ENCODE measurements at places on chromosomes 3 and 15.
A peak's percentile ranks its signal among the peaks of the same experiment; 100 is the strongest.

- no peak for DNase-seq
These were observed 1.5 kb downstream of the ZBED2 start for GRCh38 chr3:111593666-111594065.

DNA sequence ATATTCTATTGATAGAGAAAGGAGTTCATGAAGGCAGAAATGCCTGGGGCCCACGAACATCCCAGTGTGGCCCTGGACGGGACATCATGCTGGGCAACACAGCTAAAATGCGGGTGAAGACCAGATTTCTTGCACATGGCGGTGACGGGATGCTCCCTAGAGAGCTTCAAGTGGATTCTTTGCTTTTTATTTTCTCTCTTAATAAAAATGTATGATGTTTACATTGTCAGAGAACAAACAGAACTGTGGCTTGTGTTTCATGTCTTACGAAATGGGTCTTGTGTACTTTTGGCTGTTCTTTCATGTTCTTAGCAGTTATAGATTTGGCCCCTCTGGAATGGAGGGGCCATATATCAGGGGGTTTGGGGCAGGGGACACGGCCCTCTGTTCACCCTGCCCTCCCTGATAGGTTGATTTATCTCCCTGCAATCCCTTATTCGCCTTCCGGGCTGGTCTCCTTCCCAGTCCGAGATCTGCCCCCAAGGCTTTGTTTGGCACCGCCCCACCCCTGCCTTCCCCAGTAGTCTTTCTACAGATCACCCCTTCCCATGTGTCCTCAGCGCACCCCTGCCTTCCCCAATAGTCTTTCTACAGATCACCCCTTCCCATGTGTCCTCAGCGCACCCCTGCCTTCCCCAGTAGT, 68.7 kb upstream of the CGNL1 start:
- DNase-seq = no peak

- no peak for DNase-seq
These were observed 215.2 kb upstream of the MME start for GRCh38 chr3:154864947-154865346.

DNA sequence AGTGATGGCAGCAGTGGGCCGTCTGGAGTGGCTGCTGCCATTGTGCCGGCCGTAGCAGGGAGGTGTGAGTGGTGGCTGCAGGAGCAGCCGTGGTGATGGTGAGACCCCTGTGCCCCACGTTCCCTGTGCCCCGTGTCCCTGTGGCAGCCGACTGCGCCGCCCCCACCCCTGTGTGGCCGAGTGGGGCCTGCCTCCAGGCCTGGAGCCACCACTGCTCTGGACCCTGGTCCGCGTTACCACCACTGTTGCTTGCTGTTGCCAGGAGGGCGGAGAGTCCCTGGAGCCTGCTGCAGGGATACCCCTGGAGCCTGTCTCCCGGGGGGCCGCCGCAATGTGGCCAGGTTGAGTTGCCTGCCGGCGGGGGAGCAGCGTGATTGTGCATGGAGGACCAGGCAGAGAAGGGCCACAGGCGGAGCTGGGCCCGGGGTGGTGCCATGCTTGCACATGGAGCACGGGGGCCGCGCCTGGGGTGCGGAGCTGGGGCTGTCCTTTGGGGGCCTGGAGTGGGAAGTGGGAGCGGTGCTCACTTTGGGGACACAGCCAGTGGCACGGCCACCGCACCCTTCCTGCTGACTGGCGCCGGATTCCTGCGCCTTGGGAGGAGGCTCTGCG, 50.1 kb downstream of the SLC6A20 start:
- no peak for DNase-seq

DNA sequence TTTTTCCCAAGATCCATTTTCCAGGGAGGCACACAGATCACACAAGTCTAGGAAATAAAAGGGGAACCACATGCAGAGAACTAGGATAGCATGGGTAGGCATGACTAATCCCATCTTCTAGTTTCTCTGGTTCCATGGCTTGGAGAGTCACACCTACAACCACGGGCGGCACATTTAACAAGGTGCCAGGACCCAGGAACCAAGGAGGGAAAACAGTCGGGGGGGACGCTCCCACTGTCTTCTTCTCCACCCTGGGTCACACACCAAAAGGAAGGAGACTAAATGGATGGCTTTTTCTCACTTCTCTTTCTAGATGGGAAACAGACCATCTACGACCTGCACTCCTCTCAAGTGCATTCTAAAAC, 4.6 kb upstream of the SMCO1 start:
- no peak for DNase-seq

GRCh38 chr3:192929146-192929545, 11.5 kb upstream of the MB21D2 start:
- no peak for DNase-seq

- DNase-seq = no peak
These were observed 423.1 kb downstream of the PLCL2 start for GRCh38 chr3:17307887-17308286.

- DNase-seq = no peak
These were observed 70.4 kb downstream of the KLF13 start for GRCh38 chr15:31396881-31397560.

DNA sequence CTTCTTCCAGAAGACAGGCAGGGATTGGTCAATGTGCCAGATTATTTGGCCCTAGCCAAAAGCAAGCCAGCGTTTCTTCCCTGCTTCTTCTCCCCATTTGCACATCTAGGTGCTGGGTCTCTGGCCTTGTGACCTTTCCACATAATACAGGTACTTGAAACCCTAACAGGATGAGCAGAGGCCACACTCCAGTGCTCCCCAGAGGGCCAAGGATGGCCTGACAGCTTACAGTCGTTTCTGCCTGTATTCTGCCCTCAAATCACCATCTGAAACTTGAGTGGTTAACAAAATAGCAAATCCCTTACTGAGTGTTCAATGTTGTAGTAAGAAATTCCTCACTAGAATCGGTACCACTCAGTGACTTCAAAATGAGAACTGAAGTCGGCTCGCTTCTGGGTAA, 29.1 kb downstream of the MKRN2 start:
- DNase-seq = no peak

- DNase-seq = no peak
These were observed 1.4 kb upstream of the LRRC3B start for GRCh38 chr3:26621176-26621575.

- peak; percentile 57 for DNase-seq
These were observed 20.3 kb upstream of the PPP4R2 start for GRCh38 chr3:72976281-72976741.
